Activated CD4-positive, alpha-beta memory T cell treated with anti-CD3 and anti-CD28 coated beads, Interleukin-2, amount 10 ng/mL, durations not matched to agents 7 days and 5 days (primary cell): ENCODE measurements at places on chromosomes 5 and 9.

DNA sequence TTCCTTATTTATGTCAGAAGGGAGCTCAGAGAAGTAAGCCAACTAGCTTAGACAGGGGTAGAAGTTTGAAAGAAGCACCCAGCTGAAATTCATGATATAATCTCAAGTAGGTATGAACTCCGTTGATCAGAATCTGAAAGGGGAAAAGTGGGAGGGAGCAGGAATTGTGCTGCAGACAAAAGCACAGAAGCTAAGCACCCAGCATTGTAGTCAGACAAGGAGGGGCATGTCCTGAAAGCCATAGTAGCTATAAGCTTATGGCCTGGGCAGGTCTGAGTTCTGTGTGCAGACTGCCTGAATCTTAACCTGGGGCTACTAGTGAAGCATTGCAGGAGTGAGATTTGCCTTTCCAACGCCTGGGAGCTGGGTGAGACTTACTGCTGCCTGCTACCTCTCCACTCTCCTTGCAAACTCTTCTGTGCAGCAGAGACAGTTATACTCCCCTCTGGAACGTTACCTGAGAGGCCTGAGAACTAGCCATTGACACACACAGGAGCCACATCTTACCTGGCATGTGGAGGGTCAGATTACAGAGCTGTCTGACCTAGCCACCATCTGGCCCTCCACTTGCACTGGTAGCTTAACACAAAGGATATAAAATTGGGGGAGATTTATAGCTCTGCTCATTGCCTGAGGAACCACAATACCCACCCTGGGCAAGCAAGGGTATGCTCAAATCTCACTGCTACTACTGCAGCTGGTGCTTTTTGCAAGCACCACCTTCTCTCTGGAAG, 9.8 kb upstream of the CYLC2 start:
- no peak for DNase-seq

GRCh38 chr5:140546851-140547507, 483 bp upstream of the EIF4EBP3 start:
- DNase-seq: no peak

GRCh38 chr5:90161414-90161813, 248.1 kb downstream of the CETN3 start:
- DNase-seq: no peak

- no peak for DNase-seq
These were observed 98.6 kb downstream of the OSTF1 start for GRCh38 chr9:75186767-75187380.

DNA sequence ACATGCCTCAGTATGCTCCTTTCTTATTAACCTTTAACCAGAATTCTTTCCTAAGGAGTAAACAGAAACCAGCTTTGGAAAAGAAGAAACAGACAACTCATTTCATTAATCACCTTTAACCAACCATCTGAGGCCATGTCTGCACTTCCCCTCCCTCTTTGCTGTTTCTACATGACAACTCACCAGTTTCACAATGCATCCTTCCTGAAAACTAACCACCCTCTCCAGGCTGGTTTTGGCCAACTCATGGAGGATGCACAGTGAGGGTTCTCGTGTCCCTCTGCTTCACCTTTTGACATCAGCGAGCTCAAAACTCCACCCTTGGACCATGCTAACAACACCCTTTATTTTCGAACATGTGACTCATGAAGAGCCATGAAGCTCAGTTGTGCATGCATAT, 244.1 kb downstream of the ELAVL2 start:
- no peak for DNase-seq
